ENCODE measurements at places on chromosomes 16 and 17.

DNA sequence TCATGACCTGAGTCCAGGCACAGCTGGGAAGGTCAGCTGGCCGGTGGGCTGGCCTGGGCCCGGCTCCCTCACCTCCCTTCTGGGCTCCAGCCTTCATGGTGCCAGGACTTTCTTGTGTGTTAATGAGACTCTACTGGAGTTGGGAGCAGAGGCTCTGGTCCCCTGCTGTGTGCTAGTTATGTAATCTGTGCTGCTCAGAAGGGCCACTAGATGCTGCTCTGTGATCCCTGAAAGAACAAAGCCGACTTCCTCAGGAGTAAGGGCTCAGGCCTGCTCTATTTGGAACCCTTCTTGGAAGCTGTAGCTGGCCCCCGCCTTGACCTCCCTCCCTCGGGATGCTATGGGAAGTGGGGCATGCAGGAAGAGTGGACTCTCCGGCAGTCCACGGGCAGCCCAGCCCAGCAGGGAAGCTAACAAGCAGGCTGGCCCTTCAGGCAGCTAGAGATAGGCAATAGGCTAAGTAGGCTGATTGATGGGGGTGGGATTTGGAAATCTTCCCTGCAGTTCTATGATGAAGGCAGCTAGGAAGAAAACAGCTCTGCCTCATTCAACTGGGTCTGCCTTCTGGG, 3.3 kb upstream of the CDK5R1 start:
- no peak for DNase-seq

DNA sequence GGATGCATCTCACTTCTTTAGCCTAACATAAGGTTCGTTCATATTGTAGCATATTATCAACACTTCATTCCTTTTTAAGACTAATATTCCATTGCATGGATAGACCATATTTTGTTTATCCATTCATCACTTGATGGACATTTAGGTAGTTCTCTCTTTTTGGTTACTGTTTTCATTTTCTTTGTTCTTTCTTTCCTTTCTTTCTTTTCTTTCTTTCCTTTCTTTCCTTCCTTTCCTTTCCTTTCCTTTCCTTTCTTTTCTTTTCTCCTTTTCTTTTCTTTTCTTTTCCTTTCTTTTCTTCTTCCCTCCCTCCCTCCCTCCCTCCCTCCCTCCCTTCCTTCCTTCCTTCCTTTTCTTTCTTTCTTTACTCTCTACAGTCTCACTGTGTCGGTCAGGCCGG, 24.2 kb downstream of the PLCG2 start:
- no peak for DNase-seq

GRCh38 chr16:57447186-57447962, at the start of the genes CIAPIN1 and COQ9:
Gene CIAPIN1 (minus strand): TSS chr16:57447385. CDS start chr16:57440928, 6,457 bp downstream.
Gene COQ9 (plus strand): TSS chr16:57447479. CDS start chr16:57447506, 27 bp downstream.
- peak; percentile 95 for DNase-seq

- no peak for DNase-seq
These were observed 931 bp upstream of the WIPF2 start for GRCh38 chr17:40218006-40218739.

DNA sequence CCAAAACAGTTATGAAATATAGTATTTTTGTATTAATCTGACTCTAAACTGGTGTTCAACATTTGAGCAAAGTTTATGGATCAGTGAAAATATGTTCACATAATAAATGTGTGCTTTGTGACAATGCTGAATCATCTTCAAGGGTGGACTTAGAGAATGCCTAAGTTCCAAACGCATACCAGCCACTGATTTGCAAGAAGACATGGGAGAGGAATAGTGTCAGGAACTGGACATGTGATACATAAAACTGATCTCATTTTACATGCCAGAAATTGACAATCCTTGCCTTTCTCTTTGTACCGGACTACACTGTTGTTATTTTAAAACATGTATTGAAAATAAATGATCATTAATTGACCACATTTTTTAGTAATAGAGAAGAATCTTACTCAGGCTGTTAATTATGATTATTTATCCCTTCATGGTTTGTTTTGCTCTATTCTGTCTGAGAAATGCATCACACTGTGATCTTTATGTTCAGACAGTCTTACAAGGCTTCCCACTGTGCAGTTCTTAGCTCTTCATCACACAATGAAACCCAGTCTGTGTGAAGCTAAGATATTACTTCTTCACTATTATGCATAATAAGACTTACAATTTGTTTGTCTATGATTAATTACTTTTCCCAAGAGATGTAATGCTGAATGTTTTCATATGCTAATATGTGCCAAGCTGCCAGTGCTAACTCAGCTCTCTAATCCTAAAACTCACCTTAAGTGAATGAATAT, 1180.6 kb upstream of the CDH8 start:
- no peak for DNase-seq

- DNase-seq, result no peak
These were observed 4.8 kb downstream of the ATP2A3 start for GRCh38 chr17:3959295-3959899.

GRCh38 chr16:30985401-30986128, 558 bp downstream of the HSD3B7 start:
- no peak for DNase-seq

DNA sequence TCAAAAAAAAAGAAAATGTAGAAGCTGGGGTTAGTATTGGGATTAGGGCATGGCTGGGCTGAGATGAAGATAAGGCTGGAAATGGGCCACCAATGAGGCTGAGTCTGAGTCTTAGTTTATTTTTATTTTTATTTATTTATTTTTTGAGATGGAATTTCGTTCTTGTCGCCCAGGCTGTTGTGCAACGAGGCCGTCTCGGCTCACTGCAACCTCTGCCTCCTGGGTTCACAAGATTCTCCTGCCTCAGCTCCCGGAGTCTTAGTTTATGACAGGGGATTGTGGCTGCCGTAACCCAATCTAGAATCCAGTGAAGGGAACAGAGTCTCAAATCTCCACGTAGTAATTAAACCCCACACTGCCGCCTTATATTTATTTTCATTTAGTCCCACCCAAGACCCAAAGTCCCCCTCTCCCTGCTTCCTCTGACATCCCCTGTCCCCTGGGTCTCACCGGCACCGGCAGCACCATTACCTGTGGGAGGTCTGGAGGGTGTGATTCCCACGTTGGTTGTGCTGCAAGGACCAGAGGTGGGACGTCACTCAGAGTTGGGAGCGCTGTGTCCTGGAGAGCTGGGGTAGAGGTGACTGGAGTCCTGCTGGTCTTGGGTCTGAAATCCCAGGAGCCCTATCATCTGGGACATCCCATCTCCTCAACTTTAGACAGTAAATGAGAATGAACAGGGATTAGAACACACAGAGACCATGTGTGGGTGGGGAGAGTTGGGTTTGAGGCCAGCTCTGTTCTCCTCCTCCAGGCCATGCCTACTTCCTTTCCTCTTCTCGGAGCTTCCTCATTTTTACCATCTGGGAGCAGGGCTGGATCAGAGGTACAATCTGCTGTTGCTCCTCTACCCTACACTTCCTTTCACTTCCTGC, at the start of gene CLEC10A:
Gene CLEC10A (minus strand): TSS at position 671 of the 875 bp plus-strand sequence. CDS start 1,439 bp downstream, outside the sequence.
- DNase-seq, result no peak

GRCh38 chr16:28522792-28523191, 16.0 kb downstream of the NUPR1 start:
- no peak for DNase-seq

DNA sequence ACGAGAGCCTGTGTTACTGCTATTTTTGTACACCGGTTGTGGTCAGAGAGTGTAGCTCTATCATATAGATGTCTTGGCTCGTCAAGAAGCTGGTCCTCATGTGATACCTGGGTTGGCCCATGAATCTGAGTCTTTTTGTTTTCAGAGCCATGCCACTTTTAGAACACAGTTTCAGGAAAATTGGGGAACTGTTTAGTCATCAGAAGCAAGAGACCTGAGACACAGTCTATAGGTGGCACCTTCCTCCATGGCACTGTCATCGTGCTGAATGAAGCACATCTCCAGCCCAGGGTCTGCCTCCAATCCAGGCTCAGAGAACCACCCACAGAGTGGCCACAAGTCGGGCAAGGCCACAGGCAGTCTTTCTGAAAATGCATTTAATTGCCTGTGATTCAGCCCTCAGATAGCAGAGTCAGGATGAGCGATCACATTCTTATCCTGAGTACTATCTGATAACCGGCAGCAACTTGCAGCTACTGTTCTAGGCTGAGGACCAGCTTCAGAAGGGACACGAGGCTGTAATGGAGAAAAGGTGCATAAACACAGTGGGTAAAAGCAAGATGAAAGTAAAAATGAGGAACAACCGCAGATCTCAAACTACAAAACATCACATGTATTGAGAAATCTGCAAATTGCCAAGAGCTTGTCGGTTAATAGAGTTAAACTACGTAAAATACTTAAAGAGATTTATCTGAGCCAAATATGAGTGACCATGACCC, 14.2 kb upstream of the HAPSTR1 start:
- DNase-seq, result no peak

- DNase-seq, result no peak
These were observed 270.6 kb downstream of the FTO start for GRCh38 chr16:53974484-53975080.

GRCh38 chr16:53456625-53457024, 22.4 kb downstream of the RBL2 start:
- DNase-seq, result no peak

DNA sequence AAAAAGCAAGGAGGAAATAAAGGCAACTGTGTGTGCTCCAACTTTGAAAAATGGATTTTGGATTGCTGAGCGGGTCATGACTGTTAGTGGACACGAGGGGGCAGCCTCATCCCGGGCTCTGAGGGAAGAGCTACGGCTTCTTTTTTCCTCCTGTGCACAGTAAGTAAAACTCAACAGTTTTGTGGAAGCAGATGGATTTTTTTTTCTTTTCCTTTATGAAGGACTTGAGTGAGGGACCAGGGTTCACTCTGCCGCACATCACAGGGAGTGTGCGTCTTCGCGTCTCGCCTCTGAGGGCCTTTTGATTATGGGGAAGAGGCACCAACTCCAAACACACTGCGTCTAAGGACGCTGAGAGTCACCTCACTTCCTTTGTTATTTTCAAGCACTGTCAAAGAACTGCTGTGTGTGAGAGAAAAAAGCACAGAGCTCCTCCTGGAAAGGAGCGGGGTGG, 80.3 kb upstream of the GOT2 start:
- DNase-seq, result peak; percentile 58

- no peak for DNase-seq
These were observed 40.7 kb downstream of the COTL1 start for GRCh38 chr16:84577034-84577803.

- DNase-seq, result no peak
These were observed 1.7 kb upstream of the CYTH1 start for GRCh38 chr17:78783711-78784324.

- no peak for DNase-seq
These were observed 5.7 kb downstream of the MGAT5B start for GRCh38 chr17:76873856-76874255.

GRCh38 chr17:82752371-82753200, 721 bp downstream of the TBCD start:
- DNase-seq, result no peak

DNA sequence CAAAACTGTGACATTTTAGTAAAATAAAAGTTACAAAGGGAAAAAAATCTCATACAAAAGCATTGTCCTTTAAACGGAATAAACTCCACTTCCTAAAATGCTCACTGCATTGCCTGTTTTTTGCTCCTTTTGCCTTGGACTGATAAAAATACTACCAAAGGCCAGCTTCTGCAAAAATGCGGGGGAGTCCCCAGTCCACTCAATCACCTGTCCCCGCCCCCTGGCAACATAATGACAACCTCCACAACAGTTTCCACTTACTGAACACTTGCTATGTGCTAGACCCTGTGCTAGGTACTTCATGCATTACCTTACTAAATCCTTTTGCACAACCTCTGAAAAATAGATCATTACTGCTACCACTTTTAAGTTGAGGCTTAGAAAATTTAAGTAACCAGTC, 172.7 kb upstream of the CCL2 start:
- DNase-seq, result no peak

GRCh38 chr17:34171245-34171818, 83.8 kb upstream of the CCL2 start:
- peak; percentile 69 for DNase-seq

DNA sequence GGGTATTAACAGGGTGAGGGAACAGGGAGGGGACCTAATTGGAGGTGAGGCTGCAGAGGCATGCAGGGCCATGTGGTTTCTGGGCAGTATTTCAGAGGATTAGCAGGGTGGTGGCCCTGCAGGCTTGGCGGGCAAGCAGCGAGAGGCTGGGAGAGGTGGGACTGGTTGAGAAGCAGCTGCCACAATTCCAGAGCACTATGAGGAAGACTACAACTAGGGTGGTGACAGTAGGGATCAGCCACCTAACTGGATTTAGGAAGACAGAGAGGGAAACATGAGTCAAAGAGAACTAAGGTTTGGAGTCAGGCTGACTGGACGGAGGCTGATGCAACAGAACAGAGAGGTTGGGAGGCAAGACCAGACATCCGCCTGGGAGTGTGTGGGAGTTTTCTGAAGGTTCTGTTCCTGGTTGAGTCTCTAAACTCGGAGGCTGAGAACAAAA, 12.3 kb downstream of the ALOXE3 start:
- no peak for DNase-seq

DNA sequence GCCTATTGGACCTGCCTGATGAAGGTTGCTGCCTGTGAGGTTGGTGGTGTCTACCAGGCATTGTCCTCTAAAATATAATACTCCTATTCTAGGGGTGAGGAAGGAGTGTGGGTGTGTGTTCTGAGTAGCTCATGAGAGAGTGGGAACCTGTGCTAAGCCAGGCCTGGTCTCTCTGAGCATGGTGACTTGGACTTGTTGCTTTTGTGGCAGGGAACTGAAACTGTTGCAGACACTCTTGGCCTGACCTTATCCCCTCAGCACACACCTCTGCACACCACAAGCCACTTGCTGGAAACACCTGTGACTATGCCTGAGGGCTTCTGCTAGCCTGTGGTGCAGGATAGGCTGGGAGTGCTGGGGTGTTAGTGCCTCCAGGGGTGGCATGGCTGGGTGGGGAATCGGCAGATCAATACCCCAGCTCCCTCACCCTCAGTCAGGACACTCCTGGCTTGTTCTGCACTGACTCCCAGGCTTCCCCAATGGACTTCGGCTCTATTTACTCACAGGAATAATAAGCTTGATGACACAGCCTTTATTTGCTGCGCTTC, 29.9 kb downstream of the PLCG2 start:
- no peak for DNase-seq

DNA sequence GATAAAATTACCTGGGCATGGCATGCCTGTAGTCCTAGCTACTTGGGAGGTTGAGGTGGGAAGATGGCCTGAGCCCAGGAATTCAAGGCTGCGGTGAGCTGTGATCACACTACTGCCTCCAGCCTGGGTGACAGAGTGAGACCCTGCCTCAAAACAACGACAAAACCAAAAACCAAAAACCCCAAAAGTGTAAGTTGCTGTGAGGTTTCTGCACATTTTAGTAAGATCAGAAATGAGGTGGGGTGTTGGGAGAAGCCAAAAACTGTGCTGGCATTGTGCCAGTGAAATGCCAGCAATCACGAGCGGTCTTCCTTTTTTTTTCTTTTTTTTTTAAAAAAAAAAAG, 114.6 kb downstream of the PITPNC1 start:
- no peak for DNase-seq

GRCh38 chr16:80231121-80231520, 309.7 kb upstream of the DYNLRB2 start:
- DNase-seq, result no peak

- no peak for DNase-seq
These were observed 166.7 kb downstream of the PRKCA start for GRCh38 chr17:66469088-66469442.

GRCh38 chr16:10485698-10486382, 94.6 kb downstream of the EMP2 start:
- no peak for DNase-seq
